ENCODE measurements at places on chromosomes 2 and 18.
A peak's percentile ranks its signal among the peaks of the same experiment; 100 is the strongest.

DNA sequence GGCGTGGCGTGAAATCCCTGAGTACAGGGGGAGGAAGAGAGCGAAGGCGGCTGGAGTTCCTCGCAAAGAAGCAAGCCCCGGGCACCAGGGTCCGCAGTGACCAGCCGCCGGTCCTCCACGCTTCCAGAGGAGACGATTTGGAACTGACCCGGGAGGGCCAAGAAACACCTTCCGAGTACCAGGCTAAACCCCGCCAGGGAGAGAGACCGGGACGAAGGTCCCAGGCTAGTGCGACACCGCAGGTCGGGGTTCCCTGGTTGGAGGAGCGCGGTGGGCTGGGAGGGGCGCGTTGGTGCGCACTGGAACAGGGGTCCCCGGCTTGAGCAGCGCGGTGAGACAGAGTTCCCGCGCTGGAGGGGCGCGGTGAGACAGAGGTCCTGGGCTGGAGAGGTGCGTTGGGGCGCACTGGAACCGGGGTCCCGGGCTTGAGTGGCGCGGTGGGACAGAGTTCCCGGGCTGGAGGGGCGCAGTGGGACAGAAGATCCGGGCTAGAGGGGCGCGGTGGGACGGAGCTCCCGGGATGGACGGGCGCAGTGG, 901 bp downstream of the WDFY1 start:
- DNase-seq: peak; percentile 47

- no peak for DNase-seq
Observed at GRCh38 chr2:168703926-168704325, 98.5 kb upstream of the NOSTRIN start.

- no peak for DNase-seq
Observed at GRCh38 chr2:241535871-241536655, 22.5 kb upstream of the BOK start.

- DNase-seq: no peak
Observed at GRCh38 chr2:230865307-230865765, 594 bp downstream of the ITM2C start.

- peak; percentile 81 for DNase-seq
Observed at GRCh38 chr18:23259701-23260681, 124.7 kb downstream of the CABLES1 start.

DNA sequence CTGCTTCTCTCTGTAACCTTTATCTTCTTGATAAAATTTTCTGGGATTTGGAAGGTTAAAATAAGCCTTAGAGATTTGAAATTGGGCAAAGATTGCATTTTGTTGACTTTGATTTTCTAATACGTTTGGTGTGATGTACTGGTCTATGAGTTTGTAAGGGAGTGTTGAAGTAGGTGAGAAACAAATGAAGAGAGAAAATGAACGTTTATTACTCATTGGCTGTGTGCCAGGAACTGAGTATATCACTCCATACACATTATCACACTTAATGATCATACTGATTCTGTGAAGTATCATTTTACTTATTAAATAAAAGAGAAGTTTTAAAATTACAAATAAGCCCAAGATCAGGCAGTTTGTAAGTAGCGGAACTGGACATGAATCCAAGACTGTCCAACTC, 795.1 kb upstream of the ZEB2 start:
- no peak for DNase-seq

- no peak for DNase-seq
Observed at GRCh38 chr18:50447952-50448351, 73.1 kb downstream of the SKA1 start.

DNA sequence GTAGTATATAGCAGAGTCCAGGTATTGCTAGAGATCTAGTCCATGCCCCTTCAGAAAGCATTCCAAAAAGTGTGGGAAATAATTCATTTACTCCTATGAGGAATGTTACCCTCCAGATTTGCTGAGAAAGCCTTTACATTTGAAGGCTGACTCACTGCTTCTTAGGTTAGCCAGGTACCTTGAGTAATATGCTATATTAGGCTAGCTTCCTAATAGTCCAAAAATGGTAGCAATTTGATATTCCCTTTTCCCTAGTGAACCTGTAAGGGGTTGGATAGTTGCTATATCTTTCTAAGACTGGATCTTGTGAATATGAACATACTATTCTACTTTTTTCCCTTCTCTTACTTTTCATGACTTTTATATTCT, 63.6 kb downstream of the SPOPL start:
- no peak for DNase-seq

GRCh38 chr2:236852977-236853374, 232.7 kb upstream of the COPS8 start:
- DNase-seq: no peak

- DNase-seq: no peak
Observed at GRCh38 chr18:64692826-64693225, 543.9 kb upstream of the LINC00305 start.

DNA sequence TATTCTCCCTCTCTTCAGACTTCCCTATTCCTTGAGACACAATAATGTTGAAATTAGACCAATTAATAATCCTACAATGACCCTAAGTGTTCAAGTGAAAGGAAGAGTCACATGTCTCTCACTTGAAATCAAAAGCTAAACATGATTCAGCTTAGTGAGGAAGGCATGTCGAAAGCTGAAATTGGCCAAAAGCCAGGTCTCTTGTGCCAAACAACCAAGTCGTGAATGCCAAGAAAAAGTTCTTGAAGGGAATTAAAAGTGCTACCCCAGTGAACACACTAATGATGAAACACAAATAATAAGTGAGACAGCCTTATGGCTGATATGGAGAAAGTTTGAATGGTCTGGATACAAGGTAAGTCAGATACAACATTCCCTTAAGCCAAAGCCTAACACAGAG, 115.4 kb downstream of the PXDN start:
- peak; percentile 40 for DNase-seq

- DNase-seq: no peak
Observed at GRCh38 chr18:74387383-74387782, 69.7 kb downstream of the DIPK1C start.

GRCh38 chr2:143262389-143262788, 133.2 kb downstream of the ARHGAP15 start:
- no peak for DNase-seq

- DNase-seq: no peak
Observed at GRCh38 chr2:159961037-159961436, 101.4 kb downstream of the PLA2R1 start.

DNA sequence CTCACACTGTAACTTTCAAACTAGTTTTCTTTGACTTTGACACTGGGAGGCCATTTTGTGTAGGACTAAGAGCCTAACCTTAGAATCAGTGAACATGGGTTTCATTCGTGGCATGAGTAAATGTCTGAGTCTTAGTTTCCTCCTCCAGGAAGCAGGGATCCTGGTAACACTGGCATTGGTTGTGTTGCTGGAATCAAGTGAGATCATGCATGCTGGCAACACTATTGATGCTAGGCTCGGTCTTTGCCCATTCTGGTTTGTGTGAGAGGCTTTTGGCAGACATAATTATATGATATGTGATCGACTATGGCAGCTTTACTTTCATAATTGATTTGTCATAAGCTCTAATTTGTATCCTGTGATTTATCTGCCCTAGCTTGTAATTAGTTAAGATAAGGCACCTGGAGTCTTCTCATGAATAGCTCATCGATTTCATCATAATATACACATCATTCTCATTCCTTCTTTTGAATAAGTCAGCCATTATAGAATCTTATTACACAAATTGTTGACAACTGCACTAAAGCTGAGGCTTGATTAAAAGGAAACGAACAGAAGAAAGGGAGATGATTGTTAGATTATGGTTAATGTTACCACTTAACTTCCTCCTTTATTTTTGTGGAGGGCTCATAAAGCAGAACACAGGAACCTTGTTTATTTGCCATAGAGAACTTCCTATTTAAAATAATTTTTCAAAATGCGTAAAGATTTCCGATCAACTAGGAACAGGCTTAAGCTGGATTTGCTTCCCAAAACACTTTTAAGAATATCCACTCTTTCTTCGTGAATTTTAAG, 12.6 kb downstream of the PPP1R1C start:
- no peak for DNase-seq

DNA sequence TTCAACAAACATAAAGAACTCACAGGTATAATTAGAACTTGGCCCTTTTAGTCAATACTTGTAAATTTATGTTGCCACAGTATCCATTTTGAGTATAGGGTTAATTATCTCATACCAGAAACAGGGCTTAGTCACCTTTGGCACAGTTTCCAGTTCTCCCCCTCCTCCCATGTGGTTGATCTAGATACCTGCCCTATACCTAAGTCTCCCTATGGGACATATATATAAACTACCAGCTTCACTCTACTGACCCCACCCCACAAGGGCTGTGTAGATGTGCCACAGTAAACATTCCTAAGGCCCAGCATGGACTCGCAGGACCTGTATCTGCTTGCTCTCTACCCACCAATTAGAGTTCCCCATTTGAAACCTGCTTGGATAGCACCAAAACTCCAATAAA, 371.7 kb upstream of the RND3 start:
- DNase-seq: no peak

DNA sequence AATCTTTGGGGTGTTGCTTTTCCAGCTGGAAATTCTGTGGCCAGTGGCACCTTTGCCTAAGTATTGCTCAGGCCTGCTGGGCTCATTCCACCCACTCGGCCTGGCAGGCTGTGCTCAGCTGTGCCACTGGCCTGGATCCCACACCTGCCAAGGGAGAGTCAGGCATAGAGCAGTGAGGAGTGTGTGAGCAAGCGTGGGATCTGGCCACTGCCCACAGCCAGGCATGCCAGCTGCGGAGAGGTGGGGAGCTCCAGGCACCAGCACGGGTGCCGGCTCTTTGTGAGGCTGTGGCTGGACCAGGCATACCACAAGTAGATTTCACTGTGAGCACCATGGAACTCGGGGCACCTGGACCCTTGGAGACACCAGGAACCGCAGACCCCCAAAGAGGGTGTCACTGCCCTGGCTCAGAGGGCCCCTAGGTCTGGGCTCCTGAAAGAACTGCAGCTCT, 118.1 kb upstream of the MAP2 start:
- peak; percentile 75 for DNase-seq

DNA sequence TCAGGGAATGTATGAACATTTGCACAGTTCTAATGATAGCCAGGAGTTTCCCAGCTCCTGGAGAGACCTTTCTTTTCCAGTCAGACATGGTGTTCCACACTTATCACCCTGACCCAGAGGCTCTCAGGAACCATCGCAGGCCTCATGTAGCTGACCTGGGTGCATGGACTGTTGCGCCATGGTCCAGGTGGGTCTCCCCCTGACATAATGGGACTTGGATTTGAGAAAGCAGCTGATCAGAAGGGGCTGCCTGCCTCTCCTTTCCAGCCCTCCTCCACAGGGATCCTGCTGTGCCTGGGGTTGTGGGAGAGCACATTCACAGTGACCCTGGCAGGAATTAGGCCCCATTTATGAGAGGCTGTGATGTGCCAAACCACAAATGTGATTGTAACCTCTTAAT, 133.4 kb upstream of the ALPP start:
- DNase-seq: no peak

- no peak for DNase-seq
Observed at GRCh38 chr2:151576080-151576479, 158.2 kb downstream of the NEB start.

DNA sequence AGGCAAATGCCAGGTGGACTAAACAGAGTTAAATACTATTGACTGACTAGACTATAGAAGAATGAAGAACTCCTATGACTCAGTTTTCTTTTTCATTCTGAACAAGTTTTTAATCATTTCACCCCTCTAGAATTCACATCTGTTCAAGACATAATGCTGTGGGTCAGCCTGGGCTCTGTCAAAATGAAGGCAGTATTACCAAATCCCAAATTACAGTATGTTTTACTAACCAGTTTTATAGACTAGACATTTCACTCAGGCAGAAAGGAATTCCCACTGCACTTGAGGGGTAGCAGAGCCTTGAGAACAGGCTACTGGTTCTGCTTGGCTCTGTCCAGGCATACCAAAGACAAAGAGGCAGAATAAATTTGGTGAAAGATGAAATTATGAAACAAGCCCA, 511.7 kb downstream of the EPHA4 start:
- no peak for DNase-seq

- DNase-seq: no peak
Observed at GRCh38 chr2:129698593-129698992, 280.9 kb upstream of the RAB6C start.

- no peak for DNase-seq
Observed at GRCh38 chr2:122737429-122738077, 982.1 kb downstream of the TSN start.

DNA sequence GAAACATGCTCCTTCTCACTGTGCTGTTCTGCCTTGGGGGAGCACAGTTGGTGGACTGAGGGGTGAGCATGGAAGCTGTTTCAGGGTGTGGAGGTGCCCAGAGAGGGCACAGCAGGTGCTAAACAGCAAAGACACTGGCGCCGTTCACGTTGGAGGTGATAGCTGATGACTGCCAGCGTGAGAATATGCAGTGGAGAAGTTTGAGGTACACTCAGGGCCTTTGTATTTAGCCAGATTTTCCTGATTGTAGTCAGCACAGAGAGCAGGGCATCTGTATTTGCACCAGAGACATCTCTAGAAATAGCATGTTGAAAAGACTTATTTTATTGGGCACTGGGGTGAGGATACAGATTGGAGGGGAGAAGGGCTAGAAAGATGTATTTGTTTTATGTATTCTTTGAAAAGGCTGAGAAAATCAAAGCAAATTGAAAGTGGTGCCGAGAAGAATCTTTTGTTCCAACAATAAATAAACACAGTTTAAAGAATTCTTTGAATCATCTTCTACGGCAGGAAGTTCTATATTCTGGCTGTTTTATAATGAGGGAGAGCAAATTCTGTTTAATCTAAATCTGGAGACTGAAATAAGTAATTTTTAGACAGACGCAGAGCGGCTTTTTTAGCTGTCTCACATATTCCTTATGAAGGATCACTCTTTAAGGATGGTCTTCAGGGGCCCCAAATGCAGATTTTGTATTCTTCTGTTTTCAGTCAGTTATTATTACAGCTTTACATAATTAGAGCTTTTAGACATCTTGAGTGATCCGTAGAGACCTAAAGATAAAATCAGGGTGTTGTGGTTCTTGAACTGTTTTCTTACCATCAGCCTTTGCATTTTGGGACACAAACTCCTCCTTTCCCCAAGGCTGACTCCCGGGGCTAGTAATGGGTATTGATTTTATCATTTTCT, 7.1 kb downstream of the ZNF532 start:
- DNase-seq: no peak

- no peak for DNase-seq
Observed at GRCh38 chr2:229818230-229818629, 103.6 kb downstream of the TRIP12 start.

- DNase-seq: no peak
Observed at GRCh38 chr2:1632002-1632348, 112.3 kb downstream of the PXDN start.

DNA sequence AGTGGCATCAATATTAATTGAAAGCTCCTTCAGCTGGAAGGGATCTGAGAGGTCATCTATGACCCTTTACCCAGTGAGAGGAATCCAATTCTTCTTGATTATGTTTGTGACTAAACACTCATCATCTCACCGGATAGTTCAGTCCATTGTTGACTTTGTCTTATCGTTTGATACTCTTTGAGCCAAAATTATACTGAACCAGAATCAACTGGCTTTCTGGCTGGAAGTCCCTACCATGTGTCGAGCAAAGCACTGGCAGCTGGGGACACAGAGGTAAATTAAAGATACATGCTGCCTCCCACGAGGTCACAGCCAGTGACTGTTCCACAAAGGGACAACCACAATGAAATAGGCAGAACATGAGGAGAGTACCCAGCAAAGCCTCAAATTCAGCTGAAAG, 91.4 kb upstream of the FHL2 start:
- peak; percentile 31 for DNase-seq

GRCh38 chr18:12296457-12296856, 11.6 kb upstream of the TUBB6 start:
- DNase-seq: no peak

All from myocyte (in vitro differentiated cells).